ENCODE measurements at places on chromosomes 3 and 15.

DNA sequence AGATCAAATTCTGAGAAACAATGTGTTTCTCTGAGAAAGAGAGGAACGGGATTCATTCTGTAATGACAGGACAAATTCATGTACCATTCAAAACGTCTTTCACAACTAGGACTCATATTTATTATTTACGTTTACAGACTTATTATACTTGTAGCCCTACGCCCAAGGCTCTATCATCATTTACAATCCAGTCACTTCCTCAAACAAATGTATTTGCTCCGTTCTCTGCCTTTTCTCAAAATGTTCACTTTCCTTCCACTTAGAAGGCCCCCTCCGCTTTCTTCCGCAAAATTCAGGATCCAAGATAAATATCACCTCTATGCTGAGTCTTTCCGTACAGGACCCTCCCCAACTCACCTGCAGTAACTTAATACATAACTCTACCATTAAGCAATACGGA, 745 bp downstream of the RSL24D1 start:
- no peak for DNase-seq

GRCh38 chr3:193335031-193335430, 43.5 kb downstream of the ATP13A5 start:
- DNase-seq: no peak

DNA sequence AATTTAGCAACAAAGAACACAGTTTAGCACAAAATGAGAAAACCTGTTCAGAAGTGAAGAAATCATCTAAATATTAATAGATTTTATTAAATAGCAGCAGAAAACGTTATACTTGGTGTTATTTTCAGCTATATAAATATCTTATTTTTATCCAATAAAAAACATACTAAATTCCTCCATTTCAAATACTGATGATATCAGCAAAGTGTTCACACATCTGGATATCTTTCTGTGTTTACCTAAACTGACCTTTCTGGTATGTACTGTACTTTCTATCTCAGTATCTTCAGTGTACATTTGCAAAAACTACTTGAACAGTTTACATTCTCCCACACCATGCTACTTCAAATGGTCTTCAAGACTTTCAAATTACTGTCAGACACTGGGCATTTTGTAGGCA, 179.9 kb downstream of the ZBTB20 start:
- DNase-seq: no peak

- no peak for DNase-seq
Observed at GRCh38 chr3:4571690-4572334, 78.7 kb downstream of the ITPR1 start.

DNA sequence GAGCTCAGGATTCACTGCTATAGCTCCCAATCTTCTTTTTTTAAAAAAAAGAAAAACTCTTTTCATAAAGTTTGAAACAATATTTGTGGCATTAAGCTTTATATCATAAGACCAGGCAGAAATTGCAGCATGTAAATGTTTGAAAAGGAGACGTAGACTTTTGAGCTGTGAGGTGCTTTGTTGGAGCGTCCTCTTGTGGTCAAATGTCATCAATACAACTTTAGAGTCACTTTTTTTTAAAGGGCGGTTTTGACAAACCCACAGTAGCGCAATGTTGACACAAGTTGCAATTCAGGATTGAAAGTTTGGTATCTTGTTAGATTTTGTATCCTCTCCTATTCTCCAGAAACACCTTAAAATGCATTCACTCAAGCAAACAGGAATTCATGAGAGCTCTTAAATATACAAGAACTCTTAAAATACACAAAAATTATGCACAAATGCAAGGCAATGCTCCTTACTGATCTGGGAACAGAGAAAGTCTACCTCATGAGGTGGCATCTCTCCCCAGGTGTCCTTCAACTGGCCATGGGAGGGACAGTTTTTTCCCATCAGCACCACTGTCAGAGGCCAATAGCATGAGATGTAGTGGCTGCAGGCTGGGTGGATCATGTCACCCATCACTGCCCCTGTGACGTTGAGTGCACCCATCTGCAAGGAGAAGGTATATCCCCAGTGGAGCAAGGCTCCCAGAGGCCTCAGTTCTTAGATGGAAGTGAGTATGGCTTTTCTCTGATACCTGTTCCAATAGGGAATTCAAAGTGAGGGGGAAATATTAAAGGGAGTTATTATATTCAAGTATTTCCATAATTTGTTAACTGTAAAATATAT, 70.7 kb downstream of the ANXA2 start:
- DNase-seq: peak; percentile 17

GRCh38 chr3:12886106-12886679, 44.8 kb upstream of the RPL32 start:
- no peak for DNase-seq

DNA sequence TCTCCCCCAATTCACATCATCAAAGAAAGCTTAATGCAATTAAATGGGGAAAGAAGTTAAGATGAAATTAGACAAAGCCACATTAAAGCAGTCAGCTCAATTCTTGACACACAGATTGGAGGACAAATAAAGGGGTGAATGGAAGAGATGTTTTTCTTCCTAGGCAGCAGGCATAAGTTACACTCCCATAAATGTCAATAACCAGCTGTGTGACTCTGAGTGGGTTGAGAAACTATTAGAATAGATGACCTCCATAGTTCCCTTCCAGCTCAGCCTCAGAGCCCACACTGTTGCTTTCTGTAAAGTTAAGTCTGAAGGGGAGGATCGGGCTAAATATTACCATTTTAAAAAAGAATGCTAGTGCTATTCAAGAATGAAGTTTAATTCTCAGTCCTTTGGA, 71.0 kb downstream of the THBS1 start:
- DNase-seq: no peak

- DNase-seq: no peak
Observed at GRCh38 chr3:75242012-75242735, 422.0 kb upstream of the FRG2C start.

All from stimulated activated effector memory CD8-positive, alpha-beta T cell treated with anti-CD3 and anti-CD28 coated beads, Interleukin-12 subunit alpha, Interleukin-12 subunit beta, amount 100 ng/mL, for 72 hours (primary cell).